ENCODE measurements at places on chromosomes 4 and X. TPM values are rescaled to one million over a fixed set of nuclear protein-coding genes. Genes with fewer than 3 reads are reported as not detected.

The CAPN6 gene
- total RNA-seq = not detected

The SHOX gene
- not detected for total RNA-seq

The TCEAL6 gene
- not detected for total RNA-seq

DNA sequence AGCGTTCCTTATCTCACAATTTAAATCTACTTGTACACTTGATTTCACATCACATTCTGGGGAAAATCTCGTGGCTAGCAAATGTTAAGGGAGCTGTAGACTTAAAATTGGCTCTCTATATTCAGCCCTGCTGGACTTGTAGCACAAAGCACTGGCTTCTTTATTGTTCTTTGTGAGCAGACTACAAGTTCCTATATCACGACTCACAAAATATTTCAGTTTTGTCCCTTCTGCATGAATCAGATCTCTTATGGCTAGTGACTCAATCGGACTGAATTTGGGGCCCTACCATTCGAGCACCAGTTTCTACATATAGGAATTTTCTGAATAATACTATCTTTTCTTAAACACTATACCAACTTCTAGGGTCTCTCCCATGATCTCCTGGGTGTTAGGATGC lies 390.1 kb downstream of the ADAM29 start:
- no peaks in the 10 kb centered on the region for H3K36me3 ChIP-seq
- no peaks in the 10 kb centered on the region for H3K4me1 ChIP-seq
- no peak overlapping the region for H3K27ac ChIP-seq
- no peaks in the 10 kb centered on the region for H3K27me3 ChIP-seq
- no peak overlapping the region for H3K4me3 ChIP-seq

The PCDH11X gene
- not detected for total RNA-seq

DNA sequence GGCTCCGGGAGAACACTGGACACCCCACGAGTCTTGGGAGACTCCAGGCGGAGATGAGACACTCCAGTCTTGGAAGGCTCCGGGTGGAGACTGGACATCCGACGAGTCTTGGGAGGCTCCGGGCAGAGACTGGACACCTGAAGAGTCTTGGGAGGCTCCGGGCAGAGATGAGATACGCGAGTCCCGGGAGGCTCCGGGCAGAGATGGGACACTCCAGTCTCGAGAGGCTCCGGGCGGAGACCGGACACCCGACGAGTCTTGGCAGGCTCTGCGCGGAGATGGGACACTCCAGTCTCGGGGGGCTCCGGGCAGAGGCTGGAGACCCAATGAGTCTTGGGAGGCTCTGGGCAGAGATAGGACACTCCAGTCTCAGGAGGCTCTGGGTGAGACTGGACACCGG lies 28.1 kb upstream of the LANCL3 start:
- H3K27me3 ChIP-seq = no peaks in the 10 kb centered on the region
- H3K4me3 ChIP-seq = no peak overlapping the region
- no peak overlapping the region for H3K27ac ChIP-seq
- no peaks in the 10 kb centered on the region for H3K4me1 ChIP-seq
- H3K36me3 ChIP-seq = no peaks in the 10 kb centered on the region

DNA sequence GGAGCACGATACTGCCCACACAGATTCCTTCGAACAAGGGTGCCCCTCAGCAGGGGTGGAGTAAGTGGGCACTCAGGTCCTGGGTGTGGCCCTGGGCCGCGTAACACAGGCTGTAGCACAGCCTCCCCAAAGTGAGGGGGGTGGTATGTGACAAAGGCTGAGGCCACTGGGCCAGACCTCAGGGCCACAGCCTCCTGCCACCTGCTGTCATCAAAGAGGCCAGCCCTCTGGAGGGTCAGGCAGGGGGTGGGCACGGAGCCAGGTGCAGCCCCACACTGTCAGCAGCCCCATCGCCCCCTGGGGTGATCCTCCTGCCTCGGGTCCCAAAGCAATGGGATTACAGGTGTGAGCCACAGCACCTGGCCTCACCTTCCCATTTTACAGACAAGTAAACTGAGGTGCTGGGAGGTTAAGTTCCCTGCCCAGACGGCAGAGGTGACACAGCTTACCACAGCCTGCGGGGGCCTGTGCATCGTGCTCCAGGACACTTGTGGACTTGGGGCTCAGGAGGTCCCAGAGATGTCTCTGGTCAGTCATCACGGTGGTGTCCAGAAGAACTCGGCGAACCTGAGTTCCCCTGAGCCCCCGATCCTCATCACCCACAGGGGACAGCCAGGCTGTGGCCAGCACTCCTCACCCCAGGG lies 27.5 kb upstream of the MXD4 start:
- peaks cover 52% of the 10 kb centered on the region for H3K4me1 ChIP-seq
- no peak for DNase-seq
- no peaks in the 10 kb centered on the region for H3K36me3 ChIP-seq
- no peak overlapping the region for H3K27ac ChIP-seq
- no peak overlapping the region for H3K4me3 ChIP-seq

- no peaks in the 10 kb centered on the region for H3K36me3 ChIP-seq
- no peak overlapping the region for H3K27ac ChIP-seq
- no peak overlapping the region for H3K4me3 ChIP-seq
- DNase-seq = no peak
- no peaks in the 10 kb centered on the region for H3K4me1 ChIP-seq
These were observed 183.1 kb upstream of the FAT1 start for GRCh38 chr4:186906722-186907121.

The ETDA gene
- total RNA-seq = not detected

DNA sequence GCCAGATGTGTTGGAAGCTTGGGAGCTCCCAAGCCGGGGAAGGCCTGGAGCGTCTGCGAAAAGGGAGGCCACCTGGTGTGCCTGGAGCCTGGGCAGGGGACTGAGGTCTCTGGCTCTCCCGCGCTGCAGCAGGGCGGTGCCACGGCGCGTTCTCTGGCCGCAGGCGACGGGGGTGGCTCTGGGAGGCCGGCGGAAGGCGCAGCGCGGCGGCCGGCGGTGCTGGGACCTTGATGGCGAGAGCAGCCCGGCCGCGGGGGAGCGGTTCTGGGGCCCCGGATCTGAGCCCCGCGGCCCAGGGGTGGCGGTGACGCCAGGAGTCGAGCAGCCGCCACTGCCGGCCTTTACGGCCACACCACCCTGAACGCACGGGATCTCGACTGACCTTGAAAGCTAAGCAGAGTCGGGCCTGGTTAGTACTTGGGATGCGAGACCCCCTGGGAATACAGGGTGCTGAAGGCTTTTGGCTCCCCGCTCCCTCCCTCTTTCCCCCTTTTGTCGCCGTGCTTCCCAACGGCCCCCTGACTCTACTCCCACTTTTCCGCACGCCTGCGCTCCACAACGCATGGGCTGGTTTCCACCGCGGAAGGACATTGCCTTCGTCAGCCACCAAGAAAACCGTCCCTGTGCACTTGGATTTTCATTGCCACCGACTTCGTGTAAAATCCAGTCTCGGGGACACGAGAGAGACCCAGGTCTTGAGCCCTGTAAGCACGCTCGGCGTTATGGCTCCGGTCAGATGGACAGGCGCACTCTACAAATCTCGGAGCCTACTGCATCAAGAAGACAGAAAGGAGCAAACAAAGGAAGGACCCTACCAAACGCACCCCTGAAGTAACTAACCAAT lies 9.5 kb downstream of the FRG2 start:
- DNase-seq = no peak
- peaks cover 25% of the 10 kb centered on the region for H3K27me3 ChIP-seq
- no peak overlapping the region for H3K27ac ChIP-seq
- H3K4me1 ChIP-seq = peaks cover 8% of the 10 kb centered on the region

The GRIA3 gene
- 0.16 TPM for total RNA-seq

DNA sequence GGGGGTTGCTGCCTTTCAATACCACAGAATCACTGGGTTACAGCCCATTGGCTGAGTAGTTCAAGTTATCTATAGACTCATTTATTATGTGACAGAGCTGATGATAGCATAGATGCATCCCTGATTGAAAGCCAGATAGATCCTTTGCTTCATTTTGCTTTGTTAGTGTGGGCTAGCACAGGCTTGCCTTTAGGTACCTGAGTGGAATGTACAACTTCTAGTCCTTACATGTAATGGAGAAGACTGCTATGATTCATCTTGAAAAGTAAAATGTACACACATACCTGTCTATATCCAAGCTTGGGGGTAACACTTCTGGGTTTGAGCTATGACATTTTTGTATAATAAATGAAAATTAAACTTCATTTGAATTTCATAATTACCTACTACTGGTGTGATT lies 226.0 kb upstream of the FTHL17 start:
- H3K27me3 ChIP-seq = no peaks in the 10 kb centered on the region

DNA sequence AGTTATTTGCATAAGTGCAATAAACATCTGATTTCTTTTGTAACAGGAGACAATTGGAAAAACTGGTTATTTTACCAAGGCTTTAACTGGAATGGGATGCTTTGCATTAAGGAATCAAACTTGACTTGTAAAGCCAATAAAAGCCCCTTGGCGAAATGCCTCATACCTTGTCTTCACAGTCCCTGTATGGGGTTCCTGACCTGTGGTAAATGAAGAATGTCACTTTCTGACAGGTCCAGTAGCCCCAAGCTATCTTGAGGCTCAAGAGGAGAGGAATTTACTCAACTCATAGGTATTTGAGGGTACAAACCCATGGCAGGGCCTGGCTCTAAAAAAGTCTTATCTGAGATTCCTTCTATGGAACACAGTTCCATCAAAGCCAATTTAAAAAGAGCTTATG lies 78.0 kb downstream of the ACOX3 start:
- H3K4me1 ChIP-seq = no peaks in the 10 kb centered on the region
- H3K36me3 ChIP-seq = no peaks in the 10 kb centered on the region
- no peak overlapping the region for H3K27ac ChIP-seq
- H3K27me3 ChIP-seq = no peaks in the 10 kb centered on the region
- H3K4me3 ChIP-seq = no peak overlapping the region
- no peak for DNase-seq

GRCh38 chr4:42562016-42562415 lies 94.9 kb downstream of the ATP8A1 start:
- H3K27ac ChIP-seq = no peak overlapping the region
- no peak overlapping the region for H3K4me3 ChIP-seq
- no peak for DNase-seq
- H3K27me3 ChIP-seq = no peaks in the 10 kb centered on the region
- H3K36me3 ChIP-seq = peaks cover 6% of the 10 kb centered on the region
- H3K4me1 ChIP-seq = no peaks in the 10 kb centered on the region

- no peak overlapping the region for H3K27ac ChIP-seq
- H3K4me1 ChIP-seq = no peaks in the 10 kb centered on the region
- H3K4me3 ChIP-seq = no peak overlapping the region
- no peaks in the 10 kb centered on the region for H3K27me3 ChIP-seq
These were observed 5.6 kb downstream of the MAOB start for GRCh38 chrX:43876680-43877079.

- DNase-seq = no peak
- no peaks in the 10 kb centered on the region for H3K4me1 ChIP-seq
- H3K4me3 ChIP-seq = no peak overlapping the region
- no peaks in the 10 kb centered on the region for H3K27me3 ChIP-seq
These were observed 13.0 kb upstream of the LEF1 start for GRCh38 chr4:108181704-108182103.

GRCh38 chrX:10016519-10017132 lies 49.5 kb downstream of the CLDN34 start:
- DNase-seq = no peak
- no peak overlapping the region for H3K27ac ChIP-seq
- H3K4me3 ChIP-seq = no peak overlapping the region
- H3K4me1 ChIP-seq = peaks cover 3% of the 10 kb centered on the region

The NXF2 gene
- not detected for total RNA-seq

The ZCCHC18 gene
- 2.9 TPM for total RNA-seq

- H3K4me3 ChIP-seq = no peak overlapping the region
- no peak overlapping the region for H3K27ac ChIP-seq
- no peak for DNase-seq
- no peaks in the 10 kb centered on the region for H3K36me3 ChIP-seq
- H3K4me1 ChIP-seq = no peaks in the 10 kb centered on the region
- H3K27me3 ChIP-seq = no peaks in the 10 kb centered on the region
These were observed 64.8 kb downstream of the TBC1D9 start for GRCh38 chr4:140691369-140691768.

DNA sequence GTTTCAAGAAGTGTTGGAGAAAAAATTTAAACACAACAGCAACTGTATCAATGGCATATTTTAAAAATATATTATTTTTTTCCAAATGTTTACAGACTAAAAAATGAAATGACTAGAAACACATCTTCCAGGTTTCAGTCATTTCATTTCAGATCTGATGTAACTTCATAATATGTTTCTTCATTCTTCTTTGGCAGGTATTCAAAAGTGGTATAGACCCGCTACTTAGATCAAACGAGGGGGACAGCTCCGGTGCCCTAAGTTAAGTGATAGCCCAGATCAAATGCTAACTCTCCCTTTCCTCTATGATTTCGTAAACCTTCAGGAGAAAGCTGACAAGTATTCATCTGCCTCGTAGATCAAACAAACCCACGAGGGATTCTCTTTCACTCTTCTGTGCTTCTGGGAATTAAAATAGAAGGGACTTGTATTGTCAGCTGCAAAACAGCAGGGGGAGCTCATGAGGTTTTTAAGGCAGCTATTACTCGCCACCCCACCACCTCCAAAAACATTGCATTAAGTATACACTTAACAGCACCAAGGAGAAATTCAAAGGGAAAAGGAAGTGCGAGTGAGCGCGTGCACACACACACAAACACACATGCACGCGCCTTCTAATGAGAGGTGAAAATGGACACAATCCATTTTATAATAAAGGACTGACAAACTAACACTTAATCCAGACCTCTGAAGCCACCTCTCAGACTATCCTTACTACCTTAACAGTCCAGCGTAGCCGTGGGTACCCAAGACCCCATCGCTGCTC lies 21.4 kb downstream of the HELT start:
- no peaks in the 10 kb centered on the region for H3K4me1 ChIP-seq
- no peaks in the 10 kb centered on the region for H3K36me3 ChIP-seq
- no peak overlapping the region for H3K4me3 ChIP-seq
- H3K27ac ChIP-seq = no peak overlapping the region
- peak; percentile 59 for DNase-seq
- no peaks in the 10 kb centered on the region for H3K27me3 ChIP-seq

The GAK gene
- total RNA-seq = 118 TPM

- no peak for DNase-seq
- no peaks in the 10 kb centered on the region for H3K27me3 ChIP-seq
- H3K36me3 ChIP-seq = no peaks in the 10 kb centered on the region
- H3K4me1 ChIP-seq = no peaks in the 10 kb centered on the region
- no peak overlapping the region for H3K4me3 ChIP-seq
- no peak overlapping the region for H3K27ac ChIP-seq
These were observed 25.3 kb upstream of the CT45A1 start for GRCh38 chrX:135688137-135688536.

All from CD8-positive, alpha-beta memory T cell (primary cell).